ENCODE measurements at places on chromosomes 5 and 9.

- DNase-seq, result no peak
Observed at GRCh38 chr9:129415942-129416651, 204.8 kb downstream of the C9orf50 start.

DNA sequence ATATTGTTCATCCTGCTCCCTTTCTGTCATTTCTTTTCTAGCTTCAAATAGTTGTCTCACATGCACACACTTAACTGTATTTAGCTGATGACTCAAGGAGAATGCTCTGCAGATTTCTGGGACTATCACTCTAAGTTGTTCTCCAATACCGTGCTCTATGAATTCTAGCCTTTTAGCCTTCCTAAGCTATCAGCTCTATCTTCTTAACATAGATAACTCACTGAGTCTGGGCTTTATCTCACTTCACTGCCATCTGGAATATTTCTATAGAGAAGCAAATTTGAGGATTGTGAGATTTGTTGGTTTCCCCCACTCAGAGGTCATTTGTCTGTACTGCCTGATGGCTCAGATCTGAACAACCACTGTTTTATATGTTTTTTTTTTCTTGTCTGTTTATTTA lies 369.7 kb downstream of the TUSC1 start:
- DNase-seq, result no peak

DNA sequence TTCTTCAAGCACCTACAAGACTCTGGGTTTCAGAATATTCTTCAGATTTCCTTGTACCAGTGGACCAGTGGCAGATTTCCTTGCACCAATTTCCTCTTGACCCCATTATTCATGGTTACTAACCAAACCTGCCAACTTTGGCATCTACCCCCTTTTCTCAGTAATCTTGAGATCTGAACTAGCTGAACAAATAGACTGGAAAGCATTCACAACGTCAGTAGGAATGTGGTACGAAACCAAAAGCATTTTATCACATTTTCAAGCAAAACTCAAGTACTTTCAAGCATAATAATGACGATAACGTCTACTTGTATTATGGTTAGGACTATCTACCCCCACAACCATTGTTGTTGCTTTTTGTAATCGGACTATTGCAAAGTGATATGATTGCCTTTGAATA lies 1217.3 kb downstream of the PTPRD start:
- no peak for DNase-seq

DNA sequence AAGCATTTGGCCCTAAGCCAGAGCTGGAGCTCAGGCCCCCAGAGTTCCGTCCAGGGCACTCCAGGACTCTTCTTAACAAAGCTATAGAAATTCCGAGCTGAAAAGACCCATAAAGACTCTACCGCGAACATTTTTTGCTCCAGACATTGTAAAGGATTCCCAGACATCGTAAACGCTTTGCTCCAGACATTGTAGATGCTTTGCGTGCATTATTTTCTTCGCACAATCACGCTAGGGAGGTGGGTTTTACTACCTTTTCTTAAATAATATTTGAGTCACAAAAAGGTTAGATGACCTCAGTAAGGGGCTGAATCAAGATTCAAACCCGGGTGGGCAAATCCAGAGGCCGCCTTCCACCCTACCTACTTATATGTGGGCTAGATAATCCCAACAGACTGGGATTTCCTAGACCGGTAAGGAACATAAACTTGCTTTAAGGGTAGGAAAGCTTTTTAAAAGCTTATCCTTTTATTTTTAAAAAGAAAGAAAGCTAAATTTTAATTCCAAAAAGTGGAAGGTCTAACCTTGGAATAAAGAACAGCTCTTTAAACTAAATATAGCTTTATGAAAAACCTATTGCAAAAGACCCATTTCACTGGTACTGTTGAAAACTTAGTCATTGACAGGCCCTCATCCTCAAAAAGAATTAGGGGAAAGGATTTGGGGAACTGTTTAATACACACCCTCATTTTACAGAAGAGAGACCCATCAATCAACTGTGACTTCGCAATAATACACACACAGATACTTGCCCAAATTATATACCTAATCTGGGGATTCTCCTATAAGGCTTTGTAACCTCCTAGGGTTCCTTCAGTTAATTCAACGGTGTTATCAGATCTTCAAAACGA lies 822 bp upstream of the TNIP1 start:
- no peak for DNase-seq

DNA sequence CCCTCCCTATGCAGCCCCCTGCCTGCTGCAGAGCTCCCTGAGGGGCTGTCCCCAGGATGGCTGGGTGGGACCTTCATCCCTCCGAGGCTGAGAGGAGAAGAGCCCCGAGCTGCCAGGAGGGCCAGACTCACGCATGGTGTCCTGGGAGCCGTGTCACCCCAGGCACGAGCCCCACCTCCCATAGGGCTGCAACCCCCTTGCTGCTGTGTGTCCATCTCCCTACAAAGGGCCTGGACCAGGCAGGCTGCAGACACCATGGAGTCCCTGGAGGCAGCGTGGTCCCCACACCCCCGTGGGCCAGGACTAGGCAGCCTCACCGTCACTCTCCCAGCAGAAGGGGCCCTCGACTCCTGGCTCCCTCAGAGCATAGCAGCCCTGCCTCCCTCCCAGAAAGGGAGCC lies 11.2 kb upstream of the SEC16A start:
- DNase-seq, result no peak

DNA sequence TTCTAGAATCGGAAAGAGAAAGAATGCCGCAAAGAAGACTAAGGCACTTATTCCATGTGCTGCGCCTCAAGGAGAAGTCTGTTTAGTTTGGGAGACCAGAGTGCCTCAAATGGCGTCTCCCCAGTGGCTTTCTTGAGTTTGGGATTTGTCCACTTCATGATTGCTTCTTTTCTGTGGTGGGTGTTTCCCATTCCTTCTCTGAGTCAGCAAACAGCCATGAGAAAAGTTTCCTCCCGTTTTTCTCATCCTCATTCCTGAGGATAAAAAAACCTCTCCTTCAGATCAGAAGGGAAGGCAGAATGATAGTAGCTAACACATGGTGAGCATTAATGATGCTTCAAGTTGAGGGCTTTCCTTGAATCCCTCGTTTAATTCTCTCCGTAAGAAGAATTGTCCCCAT lies 275.9 kb upstream of the WWC1 start:
- DNase-seq, result no peak

- no peak for DNase-seq
Observed at GRCh38 chr5:179345183-179345432, 153 bp downstream of the ADAMTS2 start.

DNA sequence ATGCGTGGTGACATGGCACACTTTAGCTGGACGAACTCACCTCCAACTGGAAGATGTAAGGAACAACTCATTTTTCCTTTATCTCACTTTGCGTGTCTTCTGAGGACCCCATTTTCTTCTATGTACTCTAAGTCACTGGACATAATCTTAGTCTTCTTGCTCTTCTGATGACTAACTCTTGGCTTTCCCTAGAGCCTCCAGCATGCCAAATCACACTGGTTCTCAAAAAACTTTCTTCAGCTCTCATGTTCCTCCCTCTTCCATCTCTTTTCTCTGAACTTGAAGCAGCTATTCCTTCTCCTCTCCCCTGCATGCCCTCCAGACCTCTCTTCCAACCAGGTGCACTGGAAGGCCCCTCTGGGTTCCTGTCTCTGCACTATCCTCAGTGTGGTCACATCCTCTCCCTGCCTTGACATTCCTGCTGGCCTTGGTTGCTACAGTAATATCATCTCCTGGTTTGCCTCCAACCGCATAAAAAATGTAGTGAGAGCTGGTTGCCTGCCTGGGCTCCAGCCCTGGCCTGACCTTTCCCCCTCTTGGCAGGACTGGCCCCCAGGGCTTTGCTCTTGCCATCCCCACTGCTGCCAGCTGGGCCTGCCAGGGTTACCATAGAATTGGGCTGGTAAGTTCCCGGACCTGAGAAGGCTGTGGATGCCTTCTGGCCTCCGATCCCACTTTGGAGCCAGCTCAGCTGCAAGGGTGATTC lies 44.8 kb upstream of the BNC2 start:
- no peak for DNase-seq

- DNase-seq, result no peak
Observed at GRCh38 chr9:95425910-95426551, 90.7 kb downstream of the PTCH1 start.

DNA sequence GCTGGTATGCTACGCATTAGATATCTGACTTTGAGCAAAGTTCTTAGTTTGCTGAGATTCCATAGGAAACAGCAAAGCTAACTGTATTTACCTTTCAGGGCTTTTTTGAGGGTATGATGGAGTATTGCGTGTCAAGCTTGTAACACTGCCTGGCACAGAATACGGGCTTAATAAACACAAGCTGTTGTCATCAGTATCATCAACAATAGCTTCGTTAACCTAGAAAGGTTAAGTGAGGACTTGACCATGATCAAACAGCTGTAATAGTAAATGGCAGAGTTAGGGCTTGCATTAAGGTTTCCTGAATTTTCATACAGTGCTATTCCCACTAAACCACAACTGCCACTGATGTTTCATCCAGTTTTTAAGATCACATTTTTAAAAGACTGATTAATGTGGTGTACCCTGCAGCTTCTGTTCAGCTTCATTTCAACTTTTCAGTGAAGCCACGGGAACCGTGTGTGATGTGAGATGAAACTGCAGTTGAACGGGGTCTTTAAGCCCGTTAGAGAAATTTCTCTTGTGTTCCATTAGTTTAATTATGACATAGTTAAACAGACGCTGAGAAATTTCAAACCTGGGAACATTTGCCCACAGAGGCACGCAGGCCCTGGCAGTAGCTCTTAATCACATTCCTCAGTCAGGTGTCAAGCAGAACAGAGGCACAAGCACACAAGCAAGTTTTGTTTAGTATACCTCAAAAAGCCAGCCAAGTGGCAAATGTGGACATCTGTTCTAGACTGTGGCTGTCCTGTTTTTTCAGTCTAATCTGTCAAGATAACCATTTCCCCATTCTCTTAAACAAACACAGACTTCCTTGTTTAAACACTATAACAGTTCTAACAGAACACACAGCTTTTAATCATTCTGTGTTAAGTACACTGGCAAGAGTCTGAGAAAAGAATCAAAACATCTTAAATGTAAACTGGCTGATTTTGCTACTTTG lies 147.1 kb downstream of the ZNF608 start:
- DNase-seq, result no peak

GRCh38 chr5:113194591-113194990 lies 218.0 kb downstream of the DCP2 start:
- DNase-seq, result no peak

DNA sequence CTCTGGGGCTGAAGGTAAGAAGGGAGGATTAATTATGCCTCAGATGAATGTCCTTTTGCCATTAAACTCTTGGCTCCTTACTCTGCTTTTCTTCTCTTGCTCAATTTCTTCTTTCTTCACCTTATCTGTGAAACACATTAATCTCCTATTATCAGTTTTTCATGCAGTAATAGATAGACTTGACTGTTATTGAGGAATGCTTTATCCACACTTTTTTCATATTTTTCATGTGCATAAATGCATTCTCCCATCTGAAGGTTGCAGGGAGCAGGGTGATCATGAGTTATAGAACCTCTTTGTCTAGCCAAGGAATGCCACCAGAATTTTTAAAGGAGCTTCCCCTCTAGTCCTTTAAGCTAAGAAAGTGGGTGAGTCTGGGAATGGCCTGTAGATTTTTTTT lies 66.4 kb upstream of the CD180 start:
- no peak for DNase-seq

DNA sequence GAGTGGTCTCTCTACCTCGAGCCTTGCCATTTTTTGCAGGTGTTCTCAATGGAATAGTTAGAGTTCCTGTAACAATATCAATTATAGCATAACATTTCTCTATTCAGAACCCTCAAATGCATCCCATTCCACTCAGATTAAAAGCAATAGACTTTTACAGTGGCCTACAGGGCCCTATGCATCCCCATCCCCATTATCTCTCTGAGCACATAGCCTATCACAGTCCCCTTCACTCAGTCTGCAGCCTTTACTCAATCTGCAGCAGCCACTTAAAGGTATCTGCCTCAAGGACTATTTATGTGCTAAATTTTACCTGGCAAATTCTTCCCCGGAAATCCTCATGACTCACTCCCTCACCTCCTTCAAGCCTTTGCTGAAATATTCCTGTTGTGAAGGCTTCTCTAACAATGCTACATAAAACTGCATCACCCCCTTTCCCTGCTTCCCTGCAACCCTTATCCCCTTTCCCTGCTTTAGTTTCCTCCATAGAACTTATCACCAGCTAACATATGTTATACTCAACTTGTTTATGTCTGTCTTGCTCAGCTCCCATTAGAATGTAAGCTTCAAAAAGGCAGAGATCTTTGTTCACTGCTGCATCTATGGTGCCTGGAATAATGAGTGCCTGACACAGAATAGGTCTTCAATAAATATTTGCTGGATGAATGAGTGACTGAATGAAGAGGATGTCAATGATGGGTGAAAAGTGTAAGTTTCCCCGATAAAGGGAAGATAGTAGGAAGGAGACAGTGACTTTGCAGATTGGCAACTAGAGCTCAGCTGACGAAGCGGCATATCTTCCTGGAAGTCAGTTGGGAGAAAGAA lies 54.1 kb upstream of the ZNF366 start:
- no peak for DNase-seq

DNA sequence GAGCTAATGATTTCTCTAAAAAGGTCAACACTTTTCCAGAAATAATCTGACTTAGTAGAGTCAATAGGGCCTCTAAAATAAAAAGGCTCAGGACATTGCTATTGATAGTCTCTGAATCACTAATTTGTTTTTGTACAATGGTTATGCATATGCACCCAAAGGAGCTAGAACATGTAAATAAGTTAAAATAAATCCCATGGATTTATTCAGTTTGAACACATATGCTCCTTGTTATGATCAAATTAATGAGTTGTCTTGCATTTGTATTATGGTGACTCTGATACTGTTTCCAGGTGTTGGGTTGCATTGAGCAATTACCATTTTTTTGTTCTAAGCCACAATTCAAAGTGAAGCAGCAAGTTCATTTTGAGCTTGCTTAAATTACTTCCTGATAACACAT lies 276.0 kb upstream of the TUSC1 start:
- DNase-seq, result no peak

GRCh38 chr9:134908524-134909309 lies 9.0 kb downstream of the FCN1 start:
- DNase-seq, result no peak

DNA sequence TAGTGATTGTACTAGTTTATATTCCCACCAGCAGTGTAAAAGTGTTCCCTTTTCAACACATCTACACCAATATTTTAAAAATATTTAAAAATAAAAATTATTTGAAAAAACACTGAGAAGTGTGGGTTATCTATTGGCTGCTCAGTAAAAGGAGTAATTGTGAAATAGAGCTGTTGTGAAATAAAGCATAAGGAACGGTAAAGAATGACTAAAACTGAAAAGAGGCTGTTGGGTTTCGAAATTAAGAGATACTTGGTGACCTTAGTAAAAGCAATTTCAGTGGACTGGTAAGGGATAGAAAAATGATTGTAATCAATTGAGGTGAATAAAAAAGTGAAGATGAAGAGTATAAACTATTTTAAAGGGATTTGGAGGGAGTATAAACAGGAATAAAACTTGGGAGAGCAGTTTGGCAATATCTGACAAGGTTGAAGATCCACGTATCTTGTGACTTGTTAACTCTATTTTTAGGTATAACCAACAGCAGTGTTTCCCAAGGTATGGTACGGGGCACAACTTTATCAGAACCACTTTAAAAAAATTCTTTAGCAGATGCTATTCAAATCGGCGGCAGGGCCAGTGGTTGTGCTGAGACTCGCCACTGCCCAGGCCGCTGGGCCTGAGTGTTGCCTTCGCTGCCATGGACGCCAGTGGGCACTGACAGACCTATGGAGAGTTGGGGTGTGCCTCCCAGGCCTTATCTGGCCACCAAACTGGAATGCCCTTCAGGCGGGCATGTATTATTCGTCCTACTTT lies 63.3 kb downstream of the TMEM38B start:
- DNase-seq, result no peak

Measured in activated CD4-positive, alpha-beta memory T cell treated with anti-CD3 and anti-CD28 coated beads for 36 hours (primary cell).